Vagina (tissue), 2 donors: ENCODE measurements at places on chromosomes 12 and 14.

DNA sequence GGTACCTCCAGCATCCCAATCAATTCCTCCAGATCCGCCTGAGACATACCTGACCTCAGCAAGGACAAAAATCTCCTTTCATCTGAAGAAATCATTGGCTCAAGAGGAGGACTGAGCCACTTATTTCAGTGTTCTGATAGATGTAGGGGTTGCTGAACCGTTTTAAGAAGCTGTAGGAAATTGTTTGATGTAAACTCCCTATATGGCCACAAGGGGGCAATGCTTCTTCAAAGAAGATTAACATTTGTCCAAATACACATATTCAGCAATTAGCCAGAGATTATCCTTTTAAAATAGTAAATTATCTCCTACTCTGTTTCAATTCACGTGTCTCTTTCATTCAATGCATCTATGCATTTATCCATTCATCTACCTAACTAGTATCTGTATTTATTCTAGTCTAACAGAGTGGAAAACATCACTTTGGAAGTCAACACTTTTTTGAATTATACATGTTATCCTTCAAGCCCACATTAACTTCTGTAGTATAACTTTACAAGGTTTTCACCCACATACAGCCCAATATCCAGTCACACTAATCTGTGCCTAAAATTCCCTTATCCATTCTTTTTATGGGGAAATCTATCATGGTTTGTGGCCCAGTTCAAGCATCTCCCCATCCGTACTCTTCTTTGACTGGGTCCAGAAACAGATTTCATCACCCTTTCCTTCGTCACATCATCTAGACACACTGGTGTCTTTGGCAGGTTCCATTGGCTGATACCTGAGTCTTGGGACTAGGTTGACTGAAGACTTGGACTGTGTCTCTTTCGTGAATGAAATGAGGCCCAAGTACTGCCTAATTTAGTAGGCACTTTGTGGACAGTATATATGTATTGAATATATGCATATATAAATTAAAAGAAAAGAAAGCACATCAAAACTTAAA, 411.0 kb upstream of the OR4E1 start:
- DNase-seq: no peak

- no peak for DNase-seq
Measured at GRCh38 chr14:77375973-77376770, 722 bp downstream of the TMED8 start.

GRCh38 chr12:65951697-65952096, 127.4 kb downstream of the HMGA2 start:
- DNase-seq: no peak

GRCh38 chr12:119444462-119445044, 110.0 kb downstream of the CCDC60 start:
- DNase-seq: no peak

- DNase-seq: no peak
Measured at GRCh38 chr12:96048393-96048969, 13.1 kb upstream of the LTA4H start.

- DNase-seq: no peak
Measured at GRCh38 chr14:55801121-55801520, 221.1 kb downstream of the KTN1 start.

DNA sequence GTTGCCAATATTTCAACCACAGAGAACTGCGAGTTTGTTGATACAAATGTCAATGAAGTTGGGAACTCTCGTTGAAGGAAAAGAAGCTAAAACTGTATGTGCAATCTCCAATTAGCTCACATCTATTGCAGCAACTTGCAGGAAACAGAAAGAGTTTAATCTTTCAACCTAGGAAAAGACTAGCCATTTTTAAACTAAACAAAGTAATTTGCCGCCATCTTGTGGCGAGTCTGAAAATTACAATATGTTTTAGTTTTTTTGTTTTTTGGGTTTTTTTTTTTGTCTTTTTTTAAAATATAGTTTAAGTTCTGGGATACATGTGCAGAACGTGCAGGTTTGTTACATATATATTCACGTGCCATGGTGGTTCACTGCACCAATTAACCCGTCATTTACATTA, 131.2 kb upstream of the FOXG1 start:
- no peak for DNase-seq

DNA sequence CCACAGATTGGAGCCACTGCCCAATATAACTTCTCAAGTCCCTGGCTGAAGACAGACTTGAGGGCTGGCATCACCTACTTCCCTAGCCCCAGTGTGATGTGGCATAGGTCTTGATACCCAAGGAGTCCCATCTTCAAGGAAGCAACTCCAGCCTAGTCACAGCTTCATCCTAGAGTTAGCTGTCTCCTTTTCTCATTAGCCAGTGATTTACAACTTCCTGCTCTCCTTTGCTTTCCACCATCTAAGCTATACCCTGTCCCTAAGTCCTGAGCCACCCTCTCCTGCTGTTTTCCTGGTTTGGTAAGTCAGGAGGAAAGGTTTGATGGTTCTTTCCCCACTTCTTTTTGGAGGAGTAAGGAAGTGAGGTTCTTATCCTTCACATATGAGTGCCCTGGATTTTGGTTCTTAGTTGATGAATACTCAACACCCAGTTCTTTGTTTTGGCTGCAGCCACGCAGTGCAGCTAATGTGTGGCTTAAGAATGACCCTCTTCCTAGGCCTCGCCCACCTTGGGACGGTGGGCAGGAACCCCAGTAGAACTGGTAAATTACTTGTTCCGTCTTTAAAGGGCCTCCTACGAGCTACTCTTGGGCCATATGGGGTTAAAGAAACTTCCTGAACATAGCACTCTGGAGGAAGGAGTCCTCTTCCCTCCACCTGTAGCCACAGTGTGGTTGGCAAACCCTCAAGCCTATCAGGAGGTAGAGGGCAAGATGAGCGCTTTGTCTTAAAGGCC, 3.9 kb upstream of the GPX2 start:
- peak; percentile 69 for DNase-seq

DNA sequence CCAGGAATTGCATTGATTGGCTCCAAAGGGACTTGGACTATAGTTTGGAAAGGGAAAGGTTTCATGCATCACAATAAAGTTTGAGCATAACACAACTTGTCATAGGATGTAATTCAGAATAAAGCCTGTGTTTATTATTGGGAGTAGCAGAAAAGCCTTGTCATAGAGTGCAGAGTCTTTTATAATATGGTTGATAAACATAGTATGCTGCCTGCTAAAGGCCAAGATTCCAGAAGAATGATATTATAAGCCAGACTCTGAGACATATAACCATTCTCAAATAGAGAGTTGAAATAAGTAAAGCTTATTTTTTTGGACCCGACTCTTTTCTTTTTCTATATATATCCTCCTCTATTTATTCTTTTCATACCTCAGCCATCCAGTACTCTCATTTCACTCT, 207.3 kb downstream of the LRIG3 start:
- DNase-seq: no peak

DNA sequence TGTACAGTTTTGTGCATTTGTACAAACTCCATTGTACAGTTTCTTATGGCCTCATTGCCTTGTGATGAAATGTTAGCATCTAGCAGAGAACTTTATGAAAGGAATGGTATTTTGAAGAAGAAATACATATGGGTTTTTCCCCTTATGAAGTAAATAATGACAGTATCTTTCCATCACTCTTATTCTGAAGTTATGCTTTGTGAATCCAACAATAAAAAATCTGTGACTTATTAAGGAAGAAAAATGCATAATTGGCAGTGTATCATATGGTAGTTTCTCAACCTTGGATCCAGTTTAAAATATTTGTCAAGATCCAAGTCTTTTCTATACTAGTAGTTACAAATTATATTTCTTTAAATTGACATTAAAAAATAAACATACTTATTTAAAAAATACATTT, 859.1 kb upstream of the FLRT2 start:
- no peak for DNase-seq

DNA sequence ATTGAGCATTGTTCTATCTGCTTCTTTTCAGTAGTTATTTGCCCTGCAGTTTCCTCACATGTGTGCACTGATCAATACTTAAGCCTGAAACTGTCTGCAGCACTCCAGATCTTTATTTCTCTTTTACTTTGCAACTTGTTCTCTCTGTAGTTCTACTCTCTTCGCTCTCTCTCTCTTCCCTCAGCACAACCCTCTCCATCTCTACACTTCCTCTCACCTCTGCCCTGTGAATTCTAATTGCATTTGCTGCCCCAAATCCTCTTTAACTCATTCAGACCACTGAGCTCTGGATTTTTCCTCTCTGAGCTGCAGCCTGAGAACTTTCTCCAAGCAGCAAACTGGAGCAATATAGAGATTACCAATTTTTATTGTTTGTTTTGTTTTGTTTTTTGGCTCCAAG, 1035.5 kb downstream of the FSCB start:
- no peak for DNase-seq

GRCh38 chr12:26119391-26119989, 5.3 kb downstream of the BHLHE41 start:
- DNase-seq: no peak

DNA sequence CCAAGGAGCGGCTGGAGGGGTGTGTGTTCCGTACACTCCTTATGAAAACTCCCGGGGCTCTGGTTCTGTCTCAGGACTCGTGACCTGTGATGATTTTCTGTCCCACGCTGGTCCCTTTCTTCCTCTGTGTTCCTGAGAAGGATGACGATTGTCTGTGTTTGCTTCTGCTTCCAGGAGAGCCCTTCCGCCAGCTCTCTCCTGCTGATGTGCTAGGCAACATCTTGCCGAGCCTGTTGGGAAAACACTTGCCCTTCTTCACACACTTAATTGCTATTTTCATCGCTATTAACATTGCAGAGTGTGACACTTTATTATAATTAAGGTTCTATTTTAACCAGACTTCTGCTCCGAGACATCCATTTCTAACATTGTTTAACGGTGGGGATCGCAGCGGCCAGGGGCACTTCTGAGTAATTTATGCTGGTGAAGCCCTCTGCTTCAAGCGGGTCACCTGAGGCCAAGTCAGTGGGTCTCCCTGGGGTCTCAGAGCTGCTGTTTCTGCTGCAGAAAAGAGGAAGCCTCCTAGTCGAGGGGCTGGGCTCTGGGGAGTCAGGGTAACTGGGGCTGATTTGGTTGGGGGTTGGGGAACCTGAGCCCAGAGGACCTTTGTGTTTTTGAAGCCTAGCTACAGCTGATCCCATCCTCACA, 88.6 kb downstream of the PRMT8 start:
- DNase-seq: no peak

DNA sequence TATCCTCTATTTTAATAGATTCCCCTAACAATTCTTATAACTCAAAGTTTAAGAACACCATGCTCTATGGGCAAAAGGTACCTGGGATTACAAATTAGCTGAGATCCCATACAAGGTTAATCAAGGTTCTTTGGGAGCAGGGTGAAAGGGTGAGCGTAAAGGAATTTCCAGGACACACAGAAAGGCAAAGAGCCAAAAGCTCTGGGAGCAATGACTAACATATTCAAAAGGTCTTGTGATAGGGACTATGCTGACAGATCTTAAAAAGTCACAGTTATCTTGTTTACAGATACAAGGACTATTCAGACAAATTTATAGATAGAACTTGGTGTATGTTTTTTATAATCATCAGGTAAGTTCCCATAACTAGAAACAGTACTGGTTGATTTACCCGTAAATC, 19.5 kb upstream of the PPFIBP1 start:
- no peak for DNase-seq

GRCh38 chr12:5262450-5262849, 169.5 kb upstream of the NTF3 start:
- no peak for DNase-seq
